ENCODE measurements at places on chromosomes 7 and 10.

DNA sequence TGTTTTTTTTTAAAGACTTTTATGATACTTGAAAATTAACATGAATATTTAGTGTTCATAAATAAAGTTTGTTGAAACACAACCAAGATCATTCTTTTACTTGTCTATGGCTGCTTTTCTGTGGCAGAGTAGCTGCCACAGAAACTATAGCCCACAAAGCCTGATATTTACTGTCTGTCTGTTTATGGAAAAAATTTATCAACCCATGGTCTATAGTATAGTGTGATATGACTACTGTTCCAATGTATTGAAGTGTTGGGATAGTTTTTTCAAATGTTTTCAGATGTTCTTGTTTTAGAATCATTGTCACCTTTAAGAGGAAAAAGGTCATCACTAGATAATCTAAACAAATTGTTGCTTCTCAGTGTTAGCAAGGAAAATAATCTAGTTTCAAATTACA lies 10.8 kb downstream of the TFAM start:
- DNase-seq, result no peak

DNA sequence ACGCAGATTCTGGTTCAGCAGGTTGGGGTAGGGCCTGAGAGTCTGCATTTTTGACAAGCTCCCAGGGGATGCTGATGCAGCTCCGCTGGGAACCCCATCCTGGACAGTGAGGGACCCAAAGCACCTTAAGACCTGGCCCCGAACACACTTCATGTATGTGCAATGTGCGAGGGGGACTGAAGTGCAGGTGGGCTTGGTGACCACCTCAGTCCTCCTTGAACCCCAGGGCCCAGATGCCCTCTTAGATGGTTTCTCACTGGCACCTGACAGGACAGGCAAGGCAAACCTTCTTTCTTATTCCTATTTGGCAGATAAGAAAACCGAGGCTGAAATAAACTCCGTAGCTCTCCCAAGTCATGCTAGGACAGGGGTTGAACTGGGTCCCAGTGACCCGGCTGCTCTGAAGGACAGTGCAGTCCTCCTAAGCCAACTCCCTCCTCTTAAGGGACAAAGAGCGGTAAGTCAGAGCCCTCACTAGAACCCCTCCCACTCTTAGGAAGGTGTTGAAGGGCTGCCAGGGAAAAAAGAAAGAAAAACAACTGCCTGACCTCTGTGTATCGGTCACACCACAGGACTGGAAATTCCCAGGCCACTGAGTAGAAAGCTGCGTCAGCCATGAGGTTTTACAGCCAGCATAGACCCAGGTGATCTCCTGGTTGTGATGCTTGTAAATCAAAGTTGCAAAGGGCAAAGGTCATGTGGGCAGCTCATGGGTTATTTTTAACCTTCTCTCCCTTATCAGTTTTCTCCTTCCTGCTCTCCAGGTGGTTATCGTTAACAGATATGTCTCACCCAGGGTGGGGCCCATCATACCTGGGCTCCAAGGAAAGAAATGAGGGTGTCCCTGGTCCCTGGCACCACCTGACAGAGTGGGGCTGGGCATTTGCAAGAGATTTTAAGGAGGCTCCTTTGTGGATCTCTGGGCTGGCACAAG lies 90.9 kb upstream of the SMNDC1 start:
- peak; percentile 53 for DNase-seq

DNA sequence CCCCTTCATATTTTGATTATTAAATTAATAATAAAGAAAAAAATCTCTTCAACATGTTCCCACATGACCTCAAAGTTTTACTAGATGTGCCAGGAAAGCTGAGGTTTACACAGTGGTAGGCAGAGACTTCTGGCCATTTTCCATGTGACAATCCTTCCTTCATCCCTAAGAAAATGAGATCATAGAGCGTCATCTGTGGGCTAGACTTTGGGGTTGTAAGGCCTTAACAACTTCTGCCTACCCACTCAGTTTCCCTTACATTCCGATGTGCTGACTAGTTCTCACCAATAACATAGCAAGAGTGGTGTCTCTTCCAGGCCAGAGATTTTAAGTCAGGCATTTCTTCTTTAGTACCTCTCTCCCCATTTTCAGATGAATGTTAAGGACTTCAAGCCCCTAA lies 171.1 kb upstream of the PHF14 start:
- no peak for DNase-seq

- no peak for DNase-seq
These were observed 23.2 kb downstream of the SKAP2 start for GRCh38 chr7:26841003-26841739.

GRCh38 chr10:780536-781524 lies 91.4 kb upstream of the DIP2C start:
- no peak for DNase-seq

- no peak for DNase-seq
These were observed 75.4 kb downstream of the JAZF1 start for GRCh38 chr7:28105234-28105633.

GRCh38 chr10:46096446-46096845 lies 50.4 kb upstream of the MSMB start:
- no peak for DNase-seq

- DNase-seq, result no peak
These were observed 5.3 kb upstream of the IL2RA start for GRCh38 chr10:6067457-6067856.

GRCh38 chr7:99090771-99091542 lies 53.0 kb downstream of the SMURF1 start:
- DNase-seq, result no peak

DNA sequence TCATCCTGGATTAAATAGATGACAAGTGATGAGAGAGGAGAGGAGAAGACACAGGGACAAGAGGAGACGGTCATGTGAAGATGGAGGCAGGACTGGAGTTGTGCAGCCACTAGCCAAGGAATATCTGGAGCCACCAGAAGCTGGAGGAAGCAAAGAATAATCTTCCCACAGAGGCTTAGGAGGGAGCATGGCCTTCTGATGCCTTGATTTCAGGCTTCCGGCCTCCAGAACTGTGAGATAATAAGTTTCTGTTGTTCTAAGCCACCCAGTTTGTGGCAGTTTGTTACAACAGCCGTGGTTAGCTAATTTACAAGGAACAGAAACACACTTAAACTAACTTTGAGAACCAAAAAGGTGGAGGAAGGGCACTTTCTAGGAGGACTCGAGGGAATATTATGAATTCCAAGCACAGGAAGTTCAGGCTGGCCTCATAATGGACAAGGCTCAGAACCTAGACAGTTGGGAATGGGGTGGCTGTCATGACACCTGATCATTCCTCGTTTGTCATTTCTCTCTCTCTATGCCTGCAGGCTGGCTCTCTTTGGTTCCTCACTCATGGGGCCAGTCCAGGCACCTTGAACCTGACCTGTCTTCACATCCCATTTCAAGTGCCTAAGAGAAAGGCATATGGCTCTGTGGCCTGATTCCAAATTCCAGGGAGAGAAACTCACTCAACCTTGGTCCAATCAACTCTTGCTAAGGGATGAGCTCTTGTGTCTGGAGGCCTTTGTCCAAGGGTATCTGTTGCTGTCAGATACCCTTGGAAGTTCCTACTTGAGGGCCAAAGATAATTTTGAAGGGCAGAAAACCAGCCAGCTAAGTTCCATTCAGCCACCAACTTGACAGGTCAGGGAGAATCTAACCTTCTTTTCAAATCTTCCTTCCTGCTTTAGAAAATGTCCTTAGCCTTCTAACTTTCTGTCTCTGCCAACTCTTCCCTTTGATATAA lies 33.5 kb upstream of the PDZD8 start:
- no peak for DNase-seq

GRCh38 chr10:132185601-132186487 lies 904 bp upstream of the DPYSL4 start:
- peak; percentile 61 for DNase-seq

GRCh38 chr7:13933536-13933935 lies 55.9 kb downstream of the ETV1 start:
- no peak for DNase-seq

GRCh38 chr7:111741811-111742240 lies 179.5 kb upstream of the IMMP2L start:
- peak; percentile 13 for DNase-seq

DNA sequence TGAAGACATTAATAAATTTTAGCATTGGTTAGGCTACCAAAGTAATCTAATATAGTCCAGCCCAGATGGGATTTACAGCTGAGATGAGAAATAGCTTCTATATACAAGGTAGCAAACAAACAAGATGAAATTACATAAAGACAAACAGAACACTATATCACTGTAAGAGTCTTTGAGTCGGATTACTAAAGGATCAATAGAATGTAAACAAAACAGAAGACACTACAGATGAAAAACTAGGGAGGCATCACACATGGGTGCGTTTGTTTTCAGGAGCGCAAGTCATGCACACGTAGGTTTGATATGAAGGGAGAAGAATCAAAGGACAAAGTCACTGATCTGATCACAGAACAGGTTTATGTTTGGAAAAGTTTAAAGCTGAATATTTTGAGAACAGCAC lies 26.5 kb downstream of the MPP7 start:
- DNase-seq, result no peak

- no peak for DNase-seq
These were observed 3.3 kb downstream of the LBX1 start for GRCh38 chr10:101225846-101226421.

GRCh38 chr10:103197174-103197573 lies 4.1 kb upstream of the NT5C2 start:
- peak; percentile 16 for DNase-seq

- no peak for DNase-seq
These were observed 22.0 kb upstream of the HGF start for GRCh38 chr7:81791568-81792518.

DNA sequence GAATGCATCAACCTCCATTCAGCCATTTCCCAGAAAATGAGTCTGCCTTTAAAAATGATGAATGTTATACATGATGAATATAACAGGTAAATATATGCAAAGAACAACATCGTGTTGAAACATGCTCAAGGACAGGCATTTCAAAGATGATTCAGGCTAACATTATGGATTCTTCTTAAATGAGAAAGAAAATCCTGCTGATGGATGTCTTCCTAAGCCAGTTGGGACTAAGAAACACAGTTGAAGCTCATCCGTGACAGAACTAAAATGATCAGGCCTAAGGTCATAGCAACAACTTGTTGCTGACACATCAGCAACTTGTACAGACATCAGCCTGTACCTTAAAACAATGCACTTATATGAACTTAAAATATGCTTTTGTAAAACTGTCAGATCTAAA lies 267.9 kb downstream of the MAGI2 start:
- no peak for DNase-seq

GRCh38 chr10:43683451-43684291 lies 35.0 kb upstream of the ZNF32 start:
- peak; percentile 19 for DNase-seq

- DNase-seq, result no peak
These were observed 14.6 kb downstream of the UMAD1 start for GRCh38 chr7:7654964-7655715.

GRCh38 chr10:30171601-30172000 lies 112.2 kb upstream of the JCAD start:
- no peak for DNase-seq

- DNase-seq, result no peak
These were observed 3.2 kb upstream of the IFIT1 start for GRCh38 chr10:89389254-89389653.

DNA sequence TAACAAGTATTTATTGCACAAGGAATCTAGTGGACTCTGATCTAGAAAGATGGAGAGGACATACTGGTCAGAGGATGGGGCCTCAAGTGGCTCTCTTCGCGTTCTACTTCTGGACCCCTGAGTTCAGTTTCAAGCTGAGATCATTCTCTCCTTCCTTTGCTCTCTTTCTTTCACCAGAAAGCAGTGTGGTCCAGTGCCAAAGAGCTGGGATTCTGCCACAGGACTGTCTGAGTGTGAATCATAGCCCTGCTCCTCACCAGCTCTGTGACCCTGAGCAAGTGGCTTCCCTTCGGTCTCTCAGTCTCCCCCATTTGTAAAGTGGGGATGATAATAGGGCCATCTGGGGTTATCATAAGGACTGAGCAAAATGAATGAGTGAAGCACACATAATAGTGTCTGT lies 715.2 kb downstream of the SUGCT start:
- no peak for DNase-seq
